ENCODE measurements at places on chromosomes 3 and 15.

DNA sequence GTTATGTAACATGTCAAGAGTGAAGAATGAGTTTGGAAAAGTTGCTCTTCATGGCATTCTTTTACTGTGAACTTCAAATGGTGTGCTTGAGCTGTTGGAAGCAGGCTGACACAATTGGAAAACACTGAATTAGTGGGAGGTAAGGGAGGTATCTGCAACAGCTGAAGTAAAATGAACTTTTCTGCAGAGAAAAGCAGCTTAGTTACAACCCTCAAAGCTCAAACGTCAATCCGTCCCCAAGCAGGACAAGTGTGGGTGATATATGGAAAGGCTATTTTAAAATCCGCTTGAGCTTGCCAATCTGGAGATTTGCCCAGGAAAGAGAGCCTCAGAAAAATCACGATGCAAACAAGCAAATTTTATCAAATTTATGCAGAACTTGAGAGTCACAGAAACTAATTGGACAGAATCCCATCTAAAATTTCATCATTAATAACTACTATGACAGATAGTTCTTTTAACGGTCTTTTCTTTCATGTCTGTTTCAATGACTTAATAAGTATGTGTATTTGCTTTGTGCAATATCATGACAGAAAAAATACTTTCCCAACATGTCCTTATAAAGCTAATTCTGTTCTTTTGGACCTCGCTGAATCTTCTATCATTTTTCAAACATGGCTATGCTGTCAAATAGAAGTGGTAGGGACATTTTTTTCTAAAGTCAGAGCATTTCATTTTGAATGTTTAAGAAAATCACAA is 266.6 kb upstream of the SLITRK3 start:
- DNase-seq = no peak

DNA sequence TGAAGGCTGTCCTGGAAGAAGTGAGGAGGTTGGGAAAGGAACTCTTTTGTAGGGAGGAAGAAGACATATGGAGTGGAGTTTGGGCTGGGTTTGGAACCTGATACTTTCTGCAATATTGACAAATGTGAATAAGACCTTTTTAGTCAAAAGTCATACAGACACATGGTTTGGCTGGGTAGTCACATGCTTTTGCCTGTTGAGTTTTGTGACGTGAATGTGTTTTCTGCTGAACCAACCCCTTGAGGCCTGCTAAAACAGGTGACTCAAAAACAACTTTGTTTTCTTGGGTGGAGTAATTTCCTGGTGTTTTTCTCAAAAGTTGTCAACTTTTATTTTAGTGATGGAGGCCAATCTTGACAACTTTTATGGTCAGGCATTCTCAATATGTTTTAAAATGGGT is 39.4 kb upstream of the CCR4 start:
- no peak for DNase-seq

- DNase-seq = no peak
Observed at GRCh38 chr3:177251755-177252154, 54.5 kb upstream of the TBL1XR1 start.

GRCh38 chr3:148971401-148972163 is 19.8 kb upstream of the GYG1 start:
- no peak for DNase-seq

GRCh38 chr3:189949580-189949979 is 171.1 kb downstream of the P3H2 start:
- no peak for DNase-seq

DNA sequence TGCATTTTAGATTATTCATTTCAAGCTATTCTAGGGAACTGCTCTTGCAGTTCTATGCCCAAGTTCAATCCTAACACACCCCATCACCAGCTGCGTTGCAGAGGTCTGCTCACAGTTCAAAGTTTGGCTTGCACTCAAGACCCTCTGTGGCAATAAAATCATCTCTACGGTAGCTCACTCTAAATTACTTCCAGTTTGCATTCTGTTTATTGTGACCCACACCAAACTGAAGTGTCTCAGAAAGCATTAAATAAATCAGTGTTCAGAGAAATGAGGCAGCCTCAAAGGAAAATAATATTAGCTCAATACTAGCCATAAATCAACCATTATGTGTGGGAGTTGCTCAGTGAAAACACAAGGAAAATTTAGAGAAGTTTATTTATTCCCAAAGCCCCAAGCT is 250.3 kb downstream of the MAGI1 start:
- no peak for DNase-seq

GRCh38 chr15:77555232-77555631 is 77.5 kb downstream of the LINGO1 start:
- no peak for DNase-seq

Data from esophagus squamous epithelium (tissue), 5 donors.